ENCODE measurements at places on chromosomes 13 and 19.
A peak's percentile ranks its signal among the peaks of the same experiment; 100 is the strongest.

DNA sequence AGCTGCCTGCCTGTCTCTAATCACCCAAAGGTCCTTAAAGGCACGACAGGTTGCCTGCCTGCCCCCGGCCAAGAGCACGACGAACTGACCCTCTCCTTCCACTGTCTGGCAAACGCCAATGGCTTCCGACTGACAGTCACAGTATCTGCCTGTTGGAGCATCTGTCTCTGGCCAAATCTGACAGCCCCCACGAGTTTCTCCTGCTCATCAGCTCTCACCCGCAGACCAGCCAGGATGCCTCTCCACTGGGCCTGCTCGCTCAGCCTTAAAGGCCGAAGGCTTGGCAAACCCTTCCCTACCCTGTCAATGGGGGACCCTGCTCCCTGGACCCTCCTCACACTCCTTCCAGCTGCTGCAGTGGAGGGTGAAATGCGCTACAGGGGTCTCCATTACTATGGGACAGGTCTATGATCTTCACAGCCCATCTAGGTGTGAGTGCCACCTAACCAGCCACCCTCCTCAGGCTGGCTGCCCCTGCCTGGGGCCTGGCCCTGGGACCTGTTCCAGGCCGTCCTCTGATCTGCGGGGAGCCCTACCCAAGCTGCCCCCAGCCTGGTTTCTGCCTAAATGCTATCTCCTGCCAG, 932 bp downstream of the FAM83E start:
- no peak for DNase-seq

DNA sequence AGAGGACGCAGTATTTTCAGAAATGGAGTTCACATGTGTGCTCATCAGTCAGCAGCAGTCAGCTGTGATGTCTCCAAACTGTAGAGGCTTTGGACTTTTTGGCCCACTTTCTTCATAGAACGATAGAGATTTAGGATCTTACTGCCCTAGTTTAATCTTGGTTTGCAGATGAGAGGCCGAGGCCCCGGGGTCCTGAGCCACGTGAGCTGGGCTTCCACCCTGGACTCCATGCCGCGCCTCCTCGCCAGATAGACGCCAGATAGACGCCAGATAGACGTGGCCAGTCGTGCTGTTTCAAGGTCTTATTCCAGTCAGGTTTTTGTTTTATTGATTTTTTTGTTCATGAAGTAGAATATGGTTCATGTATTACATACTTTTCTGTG, 11.7 kb upstream of the MCF2L start:
- DNase-seq, result no peak

DNA sequence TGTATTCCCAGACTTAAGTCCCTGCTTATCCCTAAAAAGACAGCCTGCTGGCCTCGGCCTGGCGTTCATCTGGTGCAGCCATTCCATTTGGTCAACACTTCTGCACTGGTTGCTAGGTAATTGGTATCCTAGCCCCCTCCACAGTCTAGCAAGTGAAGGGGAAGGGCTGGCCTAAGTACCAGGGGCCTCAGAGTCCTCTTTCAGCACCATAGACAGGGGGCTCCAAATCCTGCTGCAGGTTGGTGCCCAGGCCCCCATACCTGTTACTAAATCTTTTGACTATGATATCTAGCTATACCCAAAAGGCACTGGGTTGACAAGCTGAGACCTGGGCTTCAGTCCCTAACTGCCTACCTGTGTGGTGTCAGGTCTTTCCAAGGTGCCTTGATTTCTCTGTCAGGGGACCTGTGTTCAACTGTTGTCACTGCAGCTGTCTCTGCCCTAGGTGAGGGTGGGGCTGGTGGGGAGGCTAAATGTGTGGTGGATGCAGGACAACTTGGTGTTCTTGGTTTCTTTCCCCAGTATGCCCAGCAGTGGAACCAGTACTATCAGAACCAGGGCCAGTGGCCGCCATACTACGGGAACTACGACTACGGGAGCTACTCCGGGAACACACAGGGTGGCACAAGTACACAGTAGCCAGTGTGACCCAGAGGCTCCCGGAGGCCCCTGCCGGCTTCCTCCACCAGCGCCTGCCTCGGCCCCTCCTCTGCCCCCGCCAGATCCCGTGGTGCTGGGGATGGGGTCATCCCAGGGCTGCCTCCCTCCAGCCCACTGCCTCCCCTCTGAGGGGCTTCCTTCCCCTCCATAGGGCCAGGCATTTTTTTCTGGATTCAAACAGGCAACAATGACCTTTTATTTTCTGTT, 3.8 kb upstream of the CCDC97 start:
- no peak for DNase-seq

DNA sequence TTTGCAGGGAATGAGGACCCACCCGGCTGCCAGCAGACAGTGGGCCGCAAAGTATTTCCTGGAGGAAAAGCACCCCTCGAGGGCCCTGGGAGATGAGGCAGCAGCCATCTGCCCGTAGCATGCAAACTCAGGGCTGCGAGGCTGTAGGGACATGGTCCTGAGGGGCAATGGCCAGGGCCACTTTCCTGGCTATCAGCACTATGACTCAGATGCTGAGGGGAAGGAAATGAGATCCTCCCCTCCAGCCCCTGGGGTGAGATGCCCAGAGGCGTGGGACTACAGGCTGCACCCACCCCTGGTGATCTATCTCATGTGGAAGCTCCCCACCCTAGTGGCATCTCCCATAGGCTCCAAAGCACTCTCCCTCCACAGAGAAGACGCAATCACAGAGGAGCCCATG, 80.1 kb downstream of the SLC7A1 start:
- DNase-seq, result no peak

DNA sequence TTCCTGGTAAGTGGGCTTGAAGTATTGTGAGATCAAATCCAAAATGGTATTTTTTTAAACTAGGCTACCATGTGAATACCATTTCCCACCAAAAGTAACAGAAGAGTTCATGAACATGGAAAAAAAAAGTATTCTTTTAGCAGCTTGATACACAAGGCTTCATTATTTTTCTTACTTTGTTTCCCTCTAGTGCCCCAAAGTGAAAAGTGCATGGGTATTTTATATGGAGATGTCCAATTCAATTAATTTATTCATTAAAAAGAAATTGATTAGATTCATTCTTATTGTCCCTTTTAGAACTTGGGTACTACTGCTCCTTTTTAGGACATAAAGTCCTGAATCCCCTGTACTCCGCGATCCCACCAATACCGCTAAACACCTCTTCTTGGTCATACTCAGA, 28.6 kb upstream of the SCEL start:
- DNase-seq, result no peak

GRCh38 chr19:37221136-37221535, 3.1 kb downstream of the ZNF383 start:
- no peak for DNase-seq

DNA sequence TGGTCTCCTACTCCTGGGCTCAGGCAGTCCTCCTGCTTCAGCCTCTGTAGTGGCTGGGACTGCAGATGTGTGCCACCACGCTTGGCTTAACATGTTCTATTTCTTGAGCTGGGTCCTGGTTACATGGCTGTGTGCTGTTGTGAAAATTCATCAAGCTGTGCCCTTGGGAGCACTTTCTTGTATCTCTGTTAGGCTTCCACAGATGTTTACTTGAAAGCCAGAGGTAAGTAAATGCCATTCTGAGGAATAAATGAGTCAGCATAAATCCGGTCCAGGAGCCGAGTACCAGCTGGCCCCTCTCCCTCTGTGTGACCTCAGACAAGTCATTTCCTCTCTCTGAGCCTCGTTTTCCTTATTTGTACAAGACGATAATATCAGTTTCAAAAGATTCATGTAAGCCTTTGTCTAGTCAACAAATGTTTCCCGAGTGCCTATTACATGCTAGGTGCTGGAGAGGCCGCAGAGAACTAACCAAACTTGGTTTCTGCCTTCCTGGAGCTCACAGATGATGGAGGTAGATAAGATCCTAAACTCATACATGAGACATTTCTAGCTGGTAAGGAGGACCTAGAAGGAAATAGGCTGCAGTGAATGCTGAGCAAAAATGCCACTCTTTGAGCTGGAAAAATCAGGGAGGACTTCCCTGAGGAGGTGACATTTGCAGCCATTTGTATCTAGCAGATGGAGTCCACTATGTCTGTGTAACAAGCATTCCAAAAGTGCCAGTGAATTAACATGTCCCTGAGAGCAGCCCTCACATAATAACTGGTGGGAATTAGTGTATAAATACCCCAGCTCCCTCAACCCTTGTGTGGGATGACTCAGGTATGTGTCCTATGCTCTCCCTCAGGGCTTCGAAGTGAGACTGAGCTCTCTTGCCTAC, 2.7 kb upstream of the RASAL3 start:
- DNase-seq, result peak; percentile 75
